ENCODE measurements at places on chromosomes 16 and 17. TPM values are rescaled to one million over a fixed set of nuclear protein-coding genes. Genes with fewer than 3 reads are reported as not detected.

DNA sequence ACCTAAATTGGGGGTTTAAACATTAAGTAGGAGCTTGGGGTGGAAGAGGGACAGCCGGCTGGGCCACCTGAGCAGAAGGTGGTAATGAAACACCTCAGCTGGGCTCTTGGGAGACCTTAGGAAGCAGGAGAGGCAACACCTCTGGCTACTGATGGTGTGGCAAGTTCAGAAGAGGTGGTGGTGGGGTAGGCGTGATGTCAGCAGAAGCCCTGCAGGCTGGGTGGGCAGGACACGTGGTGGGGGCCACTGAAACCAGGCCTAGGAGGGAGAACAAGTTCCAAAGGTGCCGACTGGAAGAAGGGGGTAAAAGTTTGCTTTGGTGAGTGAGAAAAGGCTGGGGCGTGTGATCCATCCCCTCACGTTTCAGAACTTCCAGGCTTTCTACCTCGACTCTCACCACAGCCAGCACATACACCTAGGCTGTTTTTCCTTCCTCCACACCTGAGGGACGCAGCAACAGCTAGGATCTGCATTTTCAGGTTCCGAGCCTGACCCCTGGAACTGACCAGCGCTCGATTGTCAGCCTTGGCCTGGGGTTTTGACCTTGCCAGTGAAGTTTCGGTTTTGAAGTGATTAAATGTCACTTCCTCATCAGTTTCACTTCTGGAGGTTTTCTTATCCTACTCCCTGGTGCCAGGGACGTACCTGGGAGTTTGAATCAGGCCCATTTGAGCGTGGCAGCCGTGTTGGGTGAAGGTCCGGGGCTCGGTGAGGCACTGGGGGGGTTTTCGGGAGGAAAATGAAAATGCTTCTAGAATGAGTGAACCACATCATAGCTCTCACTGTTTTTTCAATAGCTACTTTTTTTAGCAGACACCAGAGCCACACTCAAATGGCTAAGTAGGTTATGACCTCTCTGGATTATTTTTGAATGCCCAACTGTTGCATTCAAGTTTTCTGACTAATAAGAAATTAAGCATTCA is 10.0 kb downstream of the SNN start:
- no peak for DNase-seq

- DNase-seq = no peak
Observed at GRCh38 chr17:40295488-40296436, 8.1 kb downstream of the CDC6 start.

DNA sequence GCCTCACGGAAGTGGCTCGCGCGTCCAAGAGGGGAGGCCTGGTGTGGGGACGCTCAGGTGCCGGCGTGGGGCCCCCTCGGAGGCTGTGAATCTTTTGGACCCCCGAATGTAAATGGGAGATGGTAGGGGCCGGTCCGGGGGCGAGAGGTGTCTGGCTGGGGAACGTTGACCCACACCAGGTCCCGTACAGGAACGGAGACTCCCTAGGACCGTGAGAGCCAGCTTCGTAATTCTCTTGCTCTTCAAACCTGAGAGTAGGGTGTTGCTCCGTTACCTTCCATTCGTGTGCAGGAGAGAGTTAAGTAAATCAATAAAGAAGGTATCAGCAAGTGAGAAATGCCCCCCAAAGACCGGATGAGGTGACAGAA is 481 bp downstream of the LYRM1 start:
- no peak for DNase-seq

DNA sequence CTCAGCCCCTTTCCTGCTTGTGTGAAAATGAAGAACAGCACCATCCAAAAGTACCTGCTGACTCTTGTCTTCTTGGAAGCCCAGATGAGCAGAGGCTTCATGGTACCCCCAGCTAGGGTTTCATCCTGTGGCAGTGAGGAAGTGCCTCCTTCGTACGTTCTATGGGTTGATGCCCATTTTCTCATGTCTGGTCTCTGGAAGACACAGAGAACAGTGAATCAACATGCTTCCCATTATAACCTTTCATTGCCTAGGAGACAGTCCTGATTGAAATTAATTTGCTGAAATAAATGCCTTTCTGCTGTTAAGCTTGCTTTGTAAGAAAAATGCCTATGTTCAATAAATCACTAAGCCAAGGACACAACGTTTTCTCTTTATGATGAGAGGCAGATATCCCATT is 36.5 kb downstream of the RCVRN start:
- DNase-seq = no peak

DNA sequence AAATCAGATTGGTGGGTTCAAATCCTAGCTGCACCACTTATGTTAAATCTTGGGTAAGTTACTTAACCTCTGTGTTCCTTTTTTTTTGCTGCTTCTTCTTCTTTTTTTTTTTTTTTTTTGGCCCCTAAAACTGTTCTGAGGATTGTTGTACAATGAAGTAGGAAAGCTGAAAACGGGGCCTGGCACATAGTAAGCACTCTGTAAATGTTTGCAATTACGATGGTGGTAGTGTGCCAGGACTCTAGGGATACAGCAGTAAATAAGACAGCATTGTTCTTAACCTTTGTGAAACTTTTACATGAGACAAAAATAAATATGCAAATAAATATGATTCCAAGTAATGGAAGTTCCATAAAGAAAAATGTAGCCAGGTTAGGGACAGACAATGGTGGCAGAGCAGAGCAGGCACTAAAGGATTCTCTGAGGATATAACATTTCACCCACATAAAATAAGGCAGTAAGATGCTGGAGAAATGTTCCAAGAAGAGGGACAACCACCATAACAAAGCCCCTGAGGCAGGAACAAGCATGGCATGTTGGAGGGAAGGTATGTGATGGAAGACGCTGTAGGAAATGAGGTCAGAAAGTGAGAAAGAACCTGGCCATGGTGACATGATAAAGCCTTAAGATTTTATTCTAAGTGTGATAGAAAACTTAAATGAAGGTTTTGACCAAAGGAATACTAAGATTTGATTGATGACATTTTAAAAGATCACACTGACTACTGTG is 127.3 kb downstream of the NLK start:
- no peak for DNase-seq

DNA sequence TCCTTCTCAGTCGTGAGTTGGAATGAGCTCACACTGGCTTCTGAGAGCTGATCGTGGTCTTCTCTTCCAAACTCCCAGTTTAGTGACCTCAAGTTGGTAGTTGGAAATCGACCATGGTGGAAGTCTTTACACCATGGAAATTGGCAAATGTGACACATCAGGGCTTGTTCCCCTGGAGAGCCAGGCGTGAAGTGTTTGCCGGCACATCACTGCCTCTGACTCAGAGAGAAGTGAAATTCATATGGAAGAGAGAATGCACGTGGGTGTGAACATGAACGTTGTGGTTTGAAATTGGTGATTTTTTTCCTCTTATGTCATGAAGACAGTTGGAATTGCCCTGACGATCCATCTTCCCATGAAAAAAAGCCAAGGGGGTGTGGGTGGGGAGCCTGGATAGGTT is 47.4 kb downstream of the AXIN2 start:
- DNase-seq = no peak

GRCh38 chr16:1712791-1713261 is 6.8 kb downstream of the MAPK8IP3 start:
- DNase-seq = no peak

GRCh38 chr16:51416926-51417325 is 265.9 kb upstream of the SALL1 start:
- DNase-seq = no peak

- no peak for DNase-seq
Observed at GRCh38 chr16:11601425-11601824, 14.7 kb upstream of the LITAF start.

DNA sequence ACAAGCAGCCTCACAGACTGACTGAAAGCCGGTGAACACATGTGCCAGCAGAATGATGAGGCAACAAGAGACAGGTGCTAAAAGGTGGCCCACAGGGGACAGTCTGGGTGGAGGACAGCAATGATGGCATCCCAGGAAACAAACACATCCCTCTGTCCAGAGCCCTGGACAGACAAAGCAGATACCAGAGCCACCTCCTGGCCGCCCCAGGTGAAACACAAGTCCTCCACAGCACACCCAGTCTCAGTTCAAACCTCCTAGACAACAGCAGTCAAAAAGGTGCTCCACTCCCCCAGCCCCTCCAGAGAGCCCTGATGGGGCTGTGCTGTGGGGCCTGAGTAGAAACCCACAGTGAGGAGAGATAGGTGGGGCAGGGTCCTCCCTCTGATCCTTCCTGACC is 20.3 kb upstream of the CDH5 start:
- DNase-seq = no peak

DNA sequence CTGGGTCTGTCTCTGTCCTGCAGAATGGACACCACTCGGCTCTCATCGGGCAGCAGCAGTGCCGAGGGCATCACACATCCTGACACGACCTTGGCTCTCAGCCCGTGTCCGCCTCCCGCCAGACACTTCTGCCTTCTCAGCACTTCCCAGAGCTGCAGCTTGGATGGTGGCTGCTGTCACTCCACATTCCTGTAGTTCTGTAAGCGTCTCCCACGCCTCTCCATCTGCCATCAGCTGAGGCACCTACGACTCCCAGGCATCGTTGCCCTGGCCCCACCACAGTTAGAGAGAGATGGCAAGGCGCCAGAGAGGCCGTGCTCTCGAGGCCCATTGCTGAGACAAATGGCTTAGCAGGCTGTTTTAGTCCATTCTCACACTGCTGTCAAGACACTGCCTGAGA is 195.9 kb upstream of the CHMP6 start:
- no peak for DNase-seq

GRCh38 chr17:79441356-79442160 is 169.3 kb downstream of the RBFOX3 start:
- DNase-seq = no peak

DNA sequence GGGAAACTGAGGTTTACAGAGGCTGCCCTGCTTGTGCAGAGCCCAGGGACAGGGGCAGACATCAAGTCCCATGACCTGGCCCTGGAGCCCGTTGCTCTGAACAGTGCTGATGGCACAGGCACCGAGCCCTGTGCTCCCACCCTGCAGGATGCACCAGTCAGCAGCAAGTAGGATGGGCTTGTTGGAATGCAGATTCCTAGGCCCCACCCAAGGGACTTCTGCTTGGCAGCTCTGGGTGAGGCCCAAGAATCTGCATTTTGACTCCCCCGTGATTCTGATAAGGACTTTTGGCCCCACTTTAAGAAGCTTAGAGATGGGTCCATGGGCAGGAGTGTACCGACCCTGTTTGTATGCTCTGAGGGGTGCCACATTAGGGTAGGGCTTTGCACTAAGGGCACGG is 23.3 kb downstream of the LASP1 start:
- DNase-seq = no peak

- DNase-seq = no peak
Observed at GRCh38 chr17:65850486-65850885, 289.0 kb upstream of the AXIN2 start.

DNA sequence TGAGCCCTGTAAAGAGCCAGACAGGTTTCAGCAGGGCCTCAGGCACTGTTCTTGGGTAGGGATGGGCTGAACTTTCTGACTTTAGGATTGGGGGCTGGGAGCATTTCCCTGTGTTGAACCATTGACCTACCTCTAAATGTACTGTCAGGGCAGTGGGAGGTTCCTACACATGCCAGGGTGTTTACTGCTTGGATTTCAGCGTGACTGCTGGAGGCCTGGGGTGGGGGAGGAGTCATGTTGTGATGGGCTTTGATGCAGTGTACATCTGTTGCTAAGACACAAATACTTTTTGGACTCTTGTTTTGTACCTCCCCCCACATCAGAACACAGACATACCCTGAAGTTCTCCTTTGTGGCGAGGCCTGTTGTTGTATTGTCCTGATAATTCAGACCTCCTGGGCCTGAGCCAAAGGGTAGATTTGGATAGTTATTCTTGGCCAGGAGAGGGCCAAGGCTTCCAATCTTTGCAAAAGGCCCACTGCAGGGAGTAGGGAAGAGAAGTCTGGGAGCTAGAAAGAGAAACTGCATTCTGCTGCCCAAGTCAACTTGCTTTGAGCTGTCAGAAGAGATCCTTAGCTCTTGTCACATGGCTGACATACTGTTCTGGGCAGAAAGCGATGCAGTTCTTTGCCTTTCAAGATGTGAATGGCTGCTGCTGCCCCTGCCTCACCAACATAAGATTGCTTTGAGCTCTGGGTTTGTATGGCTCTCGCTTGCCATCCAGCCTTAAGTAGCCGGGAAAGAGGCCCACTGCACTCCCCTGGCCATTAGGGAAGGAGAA is 3.7 kb downstream of the NFE2L1 start:
- DNase-seq = no peak

- DNase-seq = no peak
Observed at GRCh38 chr16:47016700-47017133, 43.2 kb upstream of the DNAJA2 start.

DNA sequence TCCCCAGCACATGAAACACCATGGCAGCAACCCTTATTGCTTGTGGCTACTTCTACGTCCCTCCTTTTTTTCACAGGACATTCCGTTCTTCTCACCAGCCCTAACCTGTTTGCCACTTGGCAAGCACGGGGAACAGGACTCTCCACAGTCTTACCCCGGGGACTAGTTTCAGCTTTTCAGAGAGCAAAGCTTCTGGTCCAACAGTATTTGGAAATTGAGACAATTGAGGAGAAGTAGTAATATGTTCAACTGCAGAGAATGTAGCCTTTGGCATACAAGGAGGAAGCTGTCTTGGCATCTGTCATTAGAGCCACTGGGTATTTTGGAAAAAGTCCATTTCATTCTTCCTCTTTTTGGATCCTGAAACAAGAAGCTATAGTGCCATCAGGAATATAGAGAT is 65.7 kb downstream of the MAP2K6 start:
- no peak for DNase-seq

DNA sequence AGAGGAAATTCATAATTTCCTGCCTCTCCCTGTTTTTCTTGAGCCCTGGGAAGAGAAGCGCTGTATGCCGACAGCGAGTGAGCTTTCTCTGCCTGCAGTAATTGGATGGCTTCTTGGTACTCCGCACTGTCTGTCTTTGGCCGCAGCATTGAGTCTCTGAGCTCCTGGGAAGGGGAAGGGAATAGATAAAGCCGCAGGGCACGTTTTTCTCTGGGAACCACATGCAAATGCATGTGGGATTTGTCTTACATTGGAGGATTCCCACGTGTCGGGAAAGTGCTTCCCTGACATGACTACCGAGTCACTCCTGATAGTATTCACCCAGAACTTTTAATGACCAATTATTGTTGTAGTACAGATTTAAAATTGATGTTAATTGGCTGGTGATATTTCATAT is 385.9 kb downstream of the CPPED1 start:
- DNase-seq = no peak

The C1QBP gene
- 153 TPM for total RNA-seq

The LDHD gene
- total RNA-seq = 1.8 TPM

The SSTR5 gene
- 1.8 TPM for total RNA-seq

The DNAH3 gene
- 0.24 TPM for total RNA-seq

All from type B pancreatic cell (in vitro differentiated cells).